ENCODE measurements at places on chromosomes 13 and 19. TPM values are rescaled to one million over a fixed set of nuclear protein-coding genes. Genes with fewer than 3 reads are reported as not detected.
A peak's percentile ranks its signal among the peaks of the same experiment; 100 is the strongest.

GRCh38 chr19:18967358-18968146, 26.5 kb upstream of the HOMER3 start:
- DNase-seq, result no peak

DNA sequence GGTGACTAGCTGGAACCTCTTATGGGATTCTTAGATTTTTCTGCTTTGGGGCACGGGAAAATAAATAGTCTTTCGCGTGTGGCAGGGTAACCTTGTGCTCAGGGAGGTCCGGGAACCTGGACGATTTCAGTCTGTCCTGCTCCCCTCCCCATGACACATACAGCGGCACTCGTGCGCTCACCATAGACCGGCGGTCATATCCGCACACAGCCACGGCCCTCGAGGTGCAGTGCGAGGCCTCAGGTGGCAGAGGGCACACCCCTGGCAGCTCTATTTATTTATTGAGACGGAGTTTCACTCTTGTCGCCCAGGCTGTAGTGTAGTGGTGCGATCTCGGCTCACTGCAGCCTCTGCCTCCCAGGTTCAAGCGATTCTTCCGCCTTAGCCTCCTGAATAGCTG, 3.0 kb downstream of the ONECUT3 start:
- no peak for DNase-seq

DNA sequence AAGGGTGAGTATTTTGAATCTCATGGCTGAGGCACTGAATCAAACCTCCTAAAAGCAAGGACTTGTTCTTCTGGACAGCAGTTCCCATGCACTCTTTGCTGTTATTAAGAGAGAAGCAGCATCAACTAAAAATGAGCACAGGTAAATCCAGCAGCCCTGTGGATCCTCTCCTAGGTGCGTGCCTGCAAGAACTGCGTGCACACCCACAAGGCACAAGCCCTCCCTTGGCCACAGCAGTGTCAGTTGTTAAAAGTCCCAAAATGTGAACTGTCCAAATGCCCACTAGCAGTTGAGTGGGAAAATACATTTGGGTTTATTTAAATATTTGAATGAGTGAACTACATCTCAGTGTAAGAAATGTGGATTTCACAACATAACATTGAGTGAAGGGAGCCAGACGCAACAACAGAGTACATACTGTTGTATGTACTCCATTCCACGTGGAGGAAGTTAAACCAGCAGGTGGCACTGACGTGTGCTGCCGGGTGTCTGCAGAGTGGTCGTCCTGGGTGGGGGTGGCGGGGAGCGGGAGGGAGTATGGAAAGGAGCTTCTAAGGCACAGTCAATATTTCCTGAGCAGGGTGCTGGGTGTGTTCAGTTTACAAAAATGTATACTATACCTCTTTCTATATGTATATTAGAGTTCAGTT, 266.4 kb downstream of the NALCN start:
- no peak for DNase-seq

- DNase-seq, result no peak
Observed at GRCh38 chr13:74301258-74301935, 167.2 kb upstream of the KLF12 start.

GRCh38 chr13:34172048-34172447, 354.1 kb downstream of the RFC3 start:
- DNase-seq, result no peak

GRCh38 chr19:4083677-4084546, 17.2 kb upstream of the ZBTB7A start:
- DNase-seq, result no peak

DNA sequence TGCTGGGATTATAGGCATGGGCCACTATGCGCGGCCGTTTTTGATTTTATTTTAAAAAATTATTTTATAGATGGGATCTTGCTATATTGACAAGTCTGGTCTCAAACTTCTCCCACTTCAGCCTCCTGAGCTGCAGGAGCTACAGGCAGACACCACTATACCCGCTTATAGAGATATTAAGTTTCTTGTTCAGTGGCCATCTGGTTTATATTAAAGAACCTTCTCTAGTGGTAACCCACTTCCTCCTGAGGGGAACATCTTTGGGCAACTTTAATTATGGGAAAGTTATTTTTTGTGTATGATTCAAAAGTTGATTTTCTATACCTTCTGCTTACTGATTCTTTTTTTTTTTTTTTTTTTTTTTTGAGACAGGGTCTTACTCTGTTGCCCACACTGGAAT, 172.7 kb downstream of the KLF5 start:
- DNase-seq, result no peak

DNA sequence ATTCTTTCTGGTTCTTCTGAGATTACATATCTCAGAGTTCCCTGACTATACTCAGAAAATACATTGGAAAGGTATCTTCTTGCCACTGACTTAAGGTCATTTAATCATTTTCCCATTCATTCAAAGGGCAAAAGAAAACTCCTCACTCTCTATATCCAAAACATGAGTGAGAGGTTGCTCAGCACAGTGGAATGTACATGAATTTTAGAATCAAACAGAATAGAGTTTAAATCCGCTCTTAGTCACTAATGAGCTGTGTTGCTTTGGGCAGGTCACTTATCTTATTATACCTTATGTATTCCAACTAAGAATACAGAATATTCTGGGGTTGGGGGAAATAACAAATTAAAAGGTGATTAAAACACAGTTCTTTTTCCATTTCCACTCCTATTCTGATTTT, 452.6 kb upstream of the KLF12 start:
- DNase-seq, result no peak

DNA sequence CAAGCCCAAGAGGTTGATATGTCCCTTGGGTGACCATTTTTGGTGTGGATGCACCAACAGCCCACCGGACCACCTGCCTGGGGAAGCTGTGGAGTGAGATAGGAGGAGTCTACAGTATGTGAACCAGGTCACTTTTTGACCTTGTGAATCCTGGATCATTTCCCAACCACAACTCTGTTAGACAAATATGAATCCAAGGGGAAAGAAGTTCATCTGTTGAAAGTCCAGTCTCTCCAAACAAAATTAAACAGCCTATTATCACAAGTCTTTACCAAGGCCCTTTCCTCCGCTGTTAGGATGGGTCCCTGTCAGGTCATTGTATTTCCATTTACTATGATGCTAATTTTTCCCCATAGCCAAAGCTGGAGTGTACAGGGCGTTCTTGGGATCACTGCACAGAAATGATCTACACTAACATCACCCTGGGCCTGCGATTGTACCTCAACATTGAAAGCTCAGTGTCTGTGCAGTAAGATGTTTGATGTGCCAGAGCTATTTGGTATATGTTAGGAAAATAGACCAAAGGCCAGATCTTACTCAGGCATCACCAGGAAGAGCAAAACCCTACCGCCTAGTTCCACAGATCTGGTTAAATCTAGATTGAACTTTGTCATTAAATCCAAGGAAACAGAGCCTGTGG, 117.1 kb downstream of the STARD13 start:
- DNase-seq, result no peak

DNA sequence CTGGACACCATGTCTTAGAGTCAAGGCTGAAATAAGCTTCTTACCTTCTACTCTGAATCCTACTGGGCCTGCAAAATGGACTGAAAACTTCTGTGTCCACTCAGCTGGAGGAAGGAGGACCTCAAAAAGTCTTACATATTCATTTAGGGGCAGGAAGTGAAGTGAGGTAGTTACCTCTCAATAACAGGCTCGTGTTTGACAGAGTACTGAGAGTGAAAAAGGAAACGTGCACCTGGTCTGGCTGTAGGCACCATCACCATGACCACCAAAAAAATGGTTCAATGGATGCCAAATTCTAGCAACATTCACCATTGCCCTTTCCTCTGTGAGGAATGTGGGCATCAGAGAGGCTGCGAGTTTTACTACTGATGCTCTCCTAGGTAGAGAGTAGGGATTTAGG, 176.2 kb downstream of the RFC3 start:
- DNase-seq, result no peak

- DNase-seq, result peak; percentile 59
Observed at GRCh38 chr19:9323557-9323918, 441 bp upstream of the ZNF559 start.

DNA sequence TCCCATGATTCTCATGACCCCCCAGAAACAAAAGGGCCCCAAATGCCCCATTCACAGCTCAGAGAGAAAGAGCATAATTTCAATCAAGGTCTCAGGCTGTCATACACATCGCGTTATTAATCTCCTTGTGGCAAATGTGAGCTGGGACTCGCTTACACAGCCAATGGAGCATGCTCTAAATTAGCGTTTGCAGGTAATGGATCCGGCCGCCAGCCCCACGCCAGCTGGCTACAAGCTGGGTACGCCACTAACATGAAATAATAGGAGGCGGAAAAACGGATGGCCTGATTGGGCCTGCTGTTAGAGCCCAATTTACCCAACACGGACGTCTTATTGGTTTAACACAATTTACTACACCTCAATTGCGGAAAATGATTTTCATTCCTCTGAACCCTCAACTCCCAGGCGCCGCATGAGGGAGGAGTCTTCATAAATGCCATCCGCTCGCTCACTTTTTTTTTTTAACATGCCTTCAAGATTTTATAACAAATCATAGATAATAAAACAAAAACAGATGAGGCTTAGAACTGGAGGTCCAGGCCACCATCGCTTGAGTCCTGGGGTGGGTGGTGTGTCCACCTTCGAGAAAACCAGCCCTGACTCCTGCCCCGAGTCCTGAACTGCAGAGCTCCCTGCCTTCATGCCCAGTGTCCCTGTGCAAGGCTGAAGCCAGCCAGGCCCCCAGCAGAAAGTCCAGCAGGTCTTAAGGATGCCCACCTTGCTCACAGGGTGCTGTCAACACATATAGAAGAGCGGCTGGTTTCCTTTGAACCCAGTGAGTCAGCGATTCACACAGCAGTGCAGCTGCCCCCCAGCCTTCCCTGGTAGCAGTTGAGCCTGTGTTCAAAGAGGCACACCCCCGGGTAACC, 62.1 kb downstream of the PEPD start:
- no peak for DNase-seq

DNA sequence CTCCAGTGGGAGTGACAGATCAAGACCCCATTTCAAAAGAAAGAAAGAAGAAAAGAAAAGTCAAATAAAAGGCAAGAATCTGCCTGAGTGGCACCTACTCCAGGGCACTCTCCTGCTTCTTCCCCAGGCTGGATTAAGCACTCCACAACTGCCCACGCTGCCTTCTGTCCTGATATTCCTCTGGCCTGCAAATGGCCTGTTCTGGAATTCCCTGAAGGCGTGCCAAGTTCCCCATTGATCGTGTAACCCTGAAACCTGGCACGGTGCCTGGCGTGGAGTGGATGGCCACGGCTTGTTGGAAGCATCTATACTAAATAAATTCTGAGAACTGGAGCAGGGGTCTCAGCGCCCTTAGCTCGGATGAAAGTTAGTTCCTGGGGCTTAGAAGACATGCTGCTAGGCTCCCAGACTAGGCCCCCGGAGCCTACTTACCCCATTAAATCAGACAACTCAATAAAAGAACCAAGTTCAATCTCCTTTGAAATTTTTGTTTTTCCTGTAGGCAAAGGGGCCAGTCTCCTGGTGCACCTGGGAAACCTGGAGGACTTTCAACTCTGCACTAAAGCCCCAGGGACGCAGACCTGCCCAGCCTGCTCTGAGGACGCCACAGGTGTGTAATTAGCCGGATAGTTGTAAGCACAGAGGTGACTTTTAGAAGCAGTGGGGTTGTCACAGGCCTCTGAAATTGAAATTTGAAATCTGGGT, 21.9 kb downstream of the ANKRD27 start:
- no peak for DNase-seq

NTF4 gene
- polyA plus RNA-seq, result 4.5 TPM

ZNF709 gene
- polyA plus RNA-seq, result 8.7 TPM

FCHO1 gene
- 3.3 TPM for polyA plus RNA-seq

ZNF415 gene
- polyA plus RNA-seq, result 22.5 TPM

S1PR4 gene
- polyA plus RNA-seq, result 0.44 TPM

TNNI3 gene
- 4.4 TPM for polyA plus RNA-seq

ZNF285 gene
- polyA plus RNA-seq, result 12.5 TPM

ZMYM5 gene
- polyA plus RNA-seq, result 25.1 TPM

CERS1 gene
- 8.1 TPM for polyA plus RNA-seq

SLITRK6 gene
- 11.0 TPM for polyA plus RNA-seq

GATAD2A gene
- polyA plus RNA-seq, result 51.5 TPM

Measured in left renal cortex interstitium (tissue), 4 donors.